ENCODE measurements at places on chromosomes 12 and 14.
A peak's percentile ranks its signal among the peaks of the same experiment; 100 is the strongest.

DNA sequence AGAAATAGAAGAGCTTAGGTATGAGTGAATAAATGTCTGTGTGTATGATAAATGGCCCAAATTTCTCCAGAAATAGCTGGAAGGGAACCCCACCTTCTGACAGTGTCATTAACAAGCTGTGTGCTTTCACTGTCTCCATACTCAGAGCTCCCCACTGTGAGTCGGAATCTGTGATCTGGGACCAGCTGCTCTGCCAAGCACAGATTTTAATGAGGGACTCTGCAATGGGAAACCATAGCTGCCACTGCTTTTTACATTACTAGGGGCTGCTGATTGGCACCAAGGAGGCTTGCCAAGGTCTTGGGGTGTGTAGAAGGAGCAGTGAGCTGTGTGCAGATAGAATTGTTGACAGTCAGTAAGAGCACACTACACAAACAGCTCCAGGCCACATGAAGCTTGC, 244.2 kb upstream of the CCDC196 start:
- DNase-seq, result no peak

GRCh38 chr12:13591059-13591458, 390.3 kb downstream of the GRIN2B start:
- no peak for DNase-seq

DNA sequence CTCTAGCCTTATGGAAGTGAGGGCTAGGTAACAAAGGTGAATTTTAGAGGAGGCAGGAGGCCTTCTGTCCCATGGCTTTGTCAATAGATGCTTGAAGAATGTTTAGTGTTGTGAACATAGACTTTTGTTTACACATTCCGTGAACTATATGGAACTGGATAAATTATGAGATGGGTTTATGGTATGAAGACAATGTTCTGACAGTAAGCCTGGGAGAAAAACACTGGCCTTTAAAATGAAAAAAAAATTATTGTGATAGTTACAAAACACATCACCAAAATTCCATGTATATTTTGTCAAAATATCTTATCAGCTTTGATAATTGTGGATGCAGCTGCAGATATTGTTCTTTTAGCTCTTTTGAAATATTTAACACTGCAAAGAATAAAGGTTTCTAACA, 251.5 kb upstream of the DCN start:
- DNase-seq, result no peak

DNA sequence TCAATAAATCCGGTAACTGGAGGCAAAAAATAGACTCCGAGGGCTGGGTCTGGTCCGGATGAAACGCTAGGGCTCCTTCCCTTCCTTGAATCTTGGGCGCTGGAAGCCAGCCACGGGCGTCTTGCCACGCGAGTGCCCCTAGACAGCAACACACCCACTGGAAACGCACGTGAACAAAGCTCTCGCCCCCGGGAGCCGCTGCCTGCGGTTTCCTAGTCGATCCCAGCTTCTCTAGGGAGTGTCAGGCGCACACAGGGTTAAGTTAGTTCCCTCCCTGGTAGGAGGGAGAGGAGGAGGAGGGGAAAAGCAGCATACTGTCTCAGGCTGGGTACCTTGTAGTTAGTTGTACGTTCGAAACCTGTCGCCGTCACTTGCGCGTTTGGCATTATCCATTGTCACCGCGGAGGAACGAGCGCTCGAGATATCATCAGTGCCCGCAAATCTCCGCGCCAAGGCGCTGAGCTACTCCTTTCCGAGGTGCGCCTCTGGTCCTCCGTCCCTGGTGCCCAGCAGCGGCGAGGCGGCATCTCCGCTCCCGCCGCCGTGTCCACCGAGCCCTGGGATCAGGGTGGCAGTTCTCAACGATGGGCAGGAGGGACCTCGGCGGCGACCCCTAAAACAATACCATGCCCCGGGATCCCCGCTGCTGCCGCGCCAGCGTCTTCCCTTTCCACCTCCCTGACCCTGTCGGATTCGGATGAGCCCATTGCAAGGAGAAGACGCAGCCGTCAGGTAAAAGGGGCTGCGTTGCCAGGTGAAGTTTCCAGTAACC, at the start of gene FLRT2:
Gene FLRT2 (plus strand): TSS at position 342 of the 772 bp plus-strand sequence. CDS start 91,371 bp downstream, outside the sequence.
- peak; percentile 33 for DNase-seq

- DNase-seq, result no peak
Observed at GRCh38 chr14:94868772-94869072, 98.8 kb upstream of the GSC start.

DNA sequence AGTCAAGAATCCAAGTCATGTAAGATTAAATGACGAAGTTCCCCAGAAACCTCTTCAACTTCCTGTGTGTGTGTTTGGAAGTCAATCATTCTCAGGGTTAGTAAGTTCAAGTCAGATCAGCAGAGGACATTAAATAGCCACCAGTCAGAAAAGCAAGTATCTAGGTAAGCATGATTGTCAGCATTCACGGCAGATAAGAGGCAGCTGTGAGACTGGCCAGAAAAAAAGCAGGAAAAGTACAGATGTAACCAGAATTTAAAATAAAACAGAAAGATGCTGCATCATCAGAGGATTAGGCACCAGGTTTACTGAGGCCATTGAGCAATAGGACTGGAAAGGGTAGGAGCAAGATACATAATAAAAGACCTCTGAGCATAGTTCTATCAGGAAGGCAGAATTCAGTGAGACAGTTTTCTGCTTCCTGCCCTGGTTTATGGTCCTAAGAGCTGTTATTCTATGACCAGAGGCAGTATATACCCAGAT, 606.9 kb downstream of the FSCB start:
- no peak for DNase-seq

DNA sequence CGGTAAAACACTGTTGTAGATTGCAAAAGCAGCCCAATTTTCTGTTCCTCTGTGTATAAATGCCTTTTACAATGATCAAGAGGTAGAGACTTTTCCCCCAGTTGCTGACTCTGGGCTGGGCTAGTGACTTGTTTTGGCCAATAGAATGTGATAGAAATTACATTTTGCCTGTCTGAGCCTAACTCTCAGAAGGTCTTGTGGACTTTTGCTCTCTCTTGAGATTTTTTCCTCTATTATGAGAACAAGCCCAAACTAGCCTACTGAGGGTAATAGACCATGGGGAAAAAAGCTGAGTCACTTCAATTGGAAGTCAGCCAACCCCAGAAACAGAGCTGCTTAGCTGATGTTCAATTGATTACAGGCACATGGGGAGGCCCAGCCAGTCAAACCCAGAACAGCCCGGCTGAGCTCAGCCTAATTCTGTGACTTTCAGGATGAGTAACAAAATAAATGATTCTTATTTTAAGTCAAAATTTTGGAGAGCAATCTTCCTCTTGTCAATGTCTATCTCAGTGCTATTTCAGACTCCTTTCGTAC, 61.4 kb downstream of the MYF5 start:
- DNase-seq, result peak; percentile 16
